Activated CD4-positive, CD25-positive, alpha-beta regulatory T cell treated with anti-CD3 and anti-CD28 coated beads, Interleukin-2, amount 50 U/mL, for 16 hours (primary cell): ENCODE measurements at places on chromosomes 11 and 22.

GRCh38 chr11:12260731-12261521 lies 116.4 kb upstream of the PARVA start:
- no peak for DNase-seq

GRCh38 chr11:119380827-119381180 lies 686 bp downstream of the USP2 start:
- DNase-seq: no peak

- no peak for DNase-seq
These were observed 37.2 kb upstream of the CSNK2A3 start for GRCh38 chr11:11390068-11390771.

DNA sequence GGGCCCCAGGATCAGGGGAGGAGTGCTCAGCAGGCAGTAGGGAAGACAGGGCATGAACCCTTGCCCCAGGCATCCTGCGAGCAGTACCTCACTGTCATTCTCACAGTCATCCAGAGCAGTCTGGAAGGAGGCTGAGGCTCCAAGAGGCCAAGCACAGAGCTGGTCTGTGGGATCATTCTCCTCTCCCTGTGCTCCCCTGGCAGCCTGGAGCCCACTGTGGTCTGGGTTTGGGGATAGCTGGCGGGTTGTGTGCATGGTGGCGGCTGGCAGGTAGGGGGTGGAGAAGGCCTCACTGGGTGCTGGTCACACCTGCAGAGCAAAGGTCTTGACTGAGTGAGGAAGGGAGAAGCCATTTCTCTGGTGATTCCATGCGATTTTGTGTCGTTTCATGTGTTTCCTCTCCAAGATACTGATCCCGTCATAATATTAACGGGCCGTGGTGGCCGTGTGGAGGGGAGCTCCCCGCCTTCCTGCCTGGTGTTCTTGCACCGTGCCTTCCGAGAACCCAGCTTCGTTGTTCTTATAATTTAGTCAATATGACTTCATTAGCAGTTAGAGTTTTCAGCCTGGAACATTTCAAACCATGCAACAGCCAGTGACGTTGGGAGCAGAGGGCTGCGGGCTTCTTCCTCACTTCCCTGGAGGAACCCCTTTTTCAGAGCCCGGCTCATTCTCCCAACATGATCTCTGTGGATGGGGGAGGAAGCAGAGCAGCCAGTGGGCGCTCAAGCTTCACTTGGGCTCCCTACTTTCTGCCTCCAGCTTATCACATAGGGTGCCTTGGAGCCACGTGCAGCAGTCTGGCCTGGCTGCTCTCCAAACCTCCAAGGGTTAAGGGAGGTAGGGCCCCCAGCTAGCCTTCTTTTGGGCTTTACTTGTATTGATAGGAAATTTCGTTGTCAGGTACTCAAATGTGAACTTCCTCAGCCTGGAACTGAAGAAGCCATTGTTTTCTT lies 20.8 kb upstream of the ADORA2A start:
- no peak for DNase-seq

- DNase-seq: no peak
These were observed 171.7 kb downstream of the MPPED1 start for GRCh38 chr22:43583501-43583900.
